ENCODE measurements at places on chromosomes 1 and 21. TPM values are rescaled to one million over a fixed set of nuclear protein-coding genes. Genes with fewer than 3 reads are reported as not detected.

Gene SLC30A7
- total RNA-seq = 58.2 TPM

Gene XKR8
- 5.3 TPM for total RNA-seq

Gene KCNA3
- not detected for total RNA-seq

Gene IRF6
- 0.59 TPM for total RNA-seq

Gene ZNF697
- 21.0 TPM for total RNA-seq

Gene EVI5
- 93.0 TPM for total RNA-seq

Gene CITED4
- 2.7 TPM for total RNA-seq

Gene BSND
- total RNA-seq = not detected

Gene HES2
- total RNA-seq = not detected

Data from smooth muscle cell of the umbilical artery (primary cell).